ENCODE measurements at places on chromosomes 11 and 22.
A peak's percentile ranks its signal among the peaks of the same experiment; 100 is the strongest.

DNA sequence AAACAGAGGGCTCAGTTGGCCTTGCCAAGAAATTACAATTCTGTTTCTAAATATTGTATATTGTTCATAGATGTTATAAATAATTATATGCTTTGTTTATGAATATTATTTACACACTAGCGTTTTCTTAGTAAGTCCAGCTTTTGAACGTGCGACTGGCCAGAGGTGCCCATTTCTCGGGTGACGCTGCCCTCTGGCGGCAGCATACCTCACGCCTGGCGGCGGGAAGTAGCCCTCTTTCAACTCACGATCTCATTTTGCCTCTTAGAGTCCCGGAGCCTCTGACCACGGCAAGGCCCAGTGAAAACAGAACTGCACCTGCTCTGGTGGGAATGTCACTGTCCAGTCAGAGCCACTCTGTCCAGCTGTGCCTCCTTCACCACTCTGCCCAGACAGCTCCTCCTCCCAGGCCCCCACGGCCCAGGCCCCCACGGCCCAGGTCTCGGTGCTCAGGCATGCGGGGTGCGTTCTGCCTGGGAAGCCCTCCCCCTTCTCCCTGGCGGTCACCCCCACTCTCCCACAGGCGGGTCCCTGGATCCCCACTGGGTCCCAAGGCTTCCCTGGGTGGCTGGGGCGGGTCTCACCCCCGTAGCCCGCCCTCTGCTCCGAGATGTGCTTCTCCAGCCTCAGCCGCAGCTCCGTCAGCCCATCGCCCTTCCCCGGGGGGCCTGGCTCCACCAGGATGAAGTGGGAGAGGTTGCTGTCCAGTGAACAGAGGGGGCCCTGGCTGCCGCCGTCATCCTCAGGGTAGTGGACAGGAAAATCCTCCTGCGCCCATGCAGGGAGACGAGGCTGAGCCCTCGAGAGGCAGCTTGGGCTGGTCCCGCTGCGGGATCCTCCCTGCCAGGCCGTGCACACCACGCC lies 19.3 kb downstream of the TSSC4 start:
- peak; percentile 70 for DNase-seq

- no peak for DNase-seq
These were observed 135.5 kb downstream of the NOX4 start for GRCh38 chr11:89355646-89356045.

GRCh38 chr11:112856591-112856990 lies 104.6 kb upstream of the NCAM1 start:
- DNase-seq, result no peak

DNA sequence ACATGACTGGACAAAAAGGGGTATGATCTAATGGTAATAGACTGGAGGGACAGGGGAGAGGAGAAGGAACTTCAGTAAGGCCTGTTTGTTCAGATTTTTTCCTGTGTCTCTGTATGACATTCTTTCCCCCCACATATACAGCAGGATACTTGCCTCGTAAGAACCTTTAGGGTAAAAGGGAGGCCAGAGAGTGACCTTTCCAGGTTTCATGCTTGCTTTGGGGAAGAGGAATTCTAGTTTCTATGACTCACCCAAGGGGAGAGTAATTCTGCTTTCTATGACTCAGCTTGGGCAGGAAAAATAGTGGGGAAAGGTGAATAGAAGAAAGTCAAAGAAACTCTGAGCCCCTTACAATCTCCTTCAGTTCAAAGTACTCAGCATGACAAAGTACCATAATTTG lies 457.0 kb downstream of the DLG2 start:
- no peak for DNase-seq

- DNase-seq, result no peak
These were observed 26.4 kb downstream of the IGLL5 start for GRCh38 chr22:22913989-22914388.

GRCh38 chr11:47592251-47592650 lies 2.0 kb downstream of the C1QTNF4 start:
- DNase-seq, result no peak

DNA sequence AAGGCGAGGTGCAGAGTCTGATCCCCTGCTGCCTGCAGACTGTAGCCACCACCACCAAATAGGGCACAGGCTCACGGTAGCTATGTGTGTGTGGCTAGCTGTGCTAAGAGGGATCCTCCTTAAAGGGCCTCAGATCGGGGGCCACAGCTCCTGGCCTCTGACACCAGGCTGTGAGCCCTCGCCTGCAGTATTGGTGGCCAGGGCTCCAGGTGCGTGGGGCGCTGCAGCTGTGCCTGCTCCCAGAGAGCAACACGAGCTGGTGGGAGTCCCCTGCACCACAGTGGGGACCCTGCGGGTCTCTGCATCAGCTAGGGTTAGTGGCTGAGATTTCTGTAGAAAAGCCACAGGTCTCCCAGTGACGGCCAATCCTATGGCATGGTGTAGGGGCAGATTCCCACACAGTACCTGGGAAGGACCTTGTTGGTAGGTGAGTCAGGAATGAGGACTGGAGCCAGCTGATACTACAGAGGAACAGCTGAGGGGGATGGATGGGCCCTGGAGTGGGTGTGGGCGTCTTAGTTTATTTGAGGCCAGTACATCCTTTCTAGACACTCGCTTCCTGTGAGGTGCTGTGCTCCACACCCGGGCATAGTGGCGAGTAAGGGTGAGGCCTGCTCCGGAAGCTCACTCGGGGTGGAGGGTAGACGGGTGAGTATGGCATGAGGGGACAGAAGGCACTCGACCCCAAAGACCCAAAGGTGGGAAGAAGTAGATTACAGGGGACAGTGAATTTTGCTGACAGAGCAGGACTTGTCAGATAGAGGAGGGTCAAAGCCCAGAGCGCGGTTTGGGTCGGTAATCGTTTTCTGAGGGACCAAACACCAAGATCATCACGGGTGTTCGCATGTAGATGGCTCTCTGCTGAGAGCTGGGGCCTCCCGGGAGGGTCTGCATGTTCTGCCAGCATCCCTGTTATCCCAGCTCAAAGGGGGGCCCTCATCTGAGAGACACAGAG lies 212.5 kb downstream of the TBC1D22A start:
- no peak for DNase-seq

- DNase-seq, result no peak
These were observed 72.3 kb upstream of the SYN3 start for GRCh38 chr22:33130473-33130872.

- DNase-seq, result no peak
These were observed 78.3 kb downstream of the MICAL2 start for GRCh38 chr11:12188548-12189317.

DNA sequence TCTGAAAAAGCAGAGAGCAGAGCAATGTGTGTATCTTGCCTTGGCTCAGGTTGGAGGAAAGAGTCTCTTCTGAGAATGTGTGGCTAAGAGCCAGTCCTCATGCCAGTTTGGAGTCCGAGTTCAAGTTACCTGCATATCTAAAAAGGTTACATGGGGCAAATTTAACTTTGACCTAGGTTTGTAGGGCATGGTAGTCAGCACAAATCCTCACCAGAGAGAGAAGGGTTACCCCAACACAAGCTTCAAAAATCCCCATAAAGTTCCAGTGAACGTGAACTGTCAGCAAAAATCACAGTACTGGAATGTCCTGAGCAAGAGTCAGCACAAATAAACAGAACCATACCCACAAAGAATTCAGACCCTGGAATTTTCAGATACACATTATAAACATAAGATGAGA lies 13.8 kb downstream of the SDHD start:
- DNase-seq, result no peak

GRCh38 chr11:64251753-64252002 lies 348 bp downstream of the PLCB3 start:
- DNase-seq, result no peak

GRCh38 chr11:2862395-2863275 lies 22.9 kb downstream of the CDKN1C start:
- no peak for DNase-seq

DNA sequence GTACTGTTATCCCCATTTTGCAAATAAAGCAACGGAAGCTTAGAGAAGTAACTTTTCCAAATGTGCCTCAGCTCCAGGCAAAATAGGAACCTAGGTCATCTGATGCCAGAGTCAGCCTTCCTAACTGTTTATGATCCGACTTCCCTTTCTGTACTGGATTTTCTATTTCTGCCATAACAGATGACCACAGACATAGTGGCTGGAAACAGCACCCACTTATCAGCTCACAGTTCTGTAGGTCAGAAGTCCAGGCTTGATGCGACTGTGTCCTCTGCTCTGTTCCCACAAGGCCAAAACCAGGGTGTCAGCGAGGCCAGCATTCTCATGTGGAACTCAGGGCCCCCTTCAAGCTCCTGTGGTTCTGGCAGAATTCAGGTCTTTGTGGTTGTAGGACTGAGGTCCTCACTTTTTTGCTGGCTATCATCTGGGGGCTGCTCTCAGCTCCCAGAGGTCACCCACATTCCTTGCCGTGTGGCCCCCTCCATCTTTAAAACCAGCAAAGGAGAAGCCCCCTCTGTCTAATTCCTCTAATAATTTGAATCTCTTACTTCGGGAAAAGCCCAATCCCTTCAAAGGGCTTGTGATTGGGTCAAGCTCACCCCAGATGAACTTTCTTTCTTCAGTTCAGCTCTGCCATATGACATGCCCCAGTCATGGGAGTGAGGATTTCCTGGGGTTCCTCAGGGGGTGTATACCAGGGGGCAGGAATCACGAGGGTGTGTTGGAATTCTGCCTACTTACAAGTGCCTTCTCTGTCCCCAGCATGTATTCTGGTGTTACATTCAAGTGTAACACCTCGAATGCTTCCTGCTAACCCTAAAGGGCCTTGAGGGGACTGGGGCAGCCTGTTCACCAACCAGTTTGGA lies 15.3 kb downstream of the KCNJ5 start:
- DNase-seq, result no peak

- DNase-seq, result no peak
These were observed 33.5 kb upstream of the CRTAM start for GRCh38 chr11:122804796-122805195.

GRCh38 chr11:69442807-69443137 lies 38.7 kb upstream of the LINC01488 start:
- no peak for DNase-seq

DNA sequence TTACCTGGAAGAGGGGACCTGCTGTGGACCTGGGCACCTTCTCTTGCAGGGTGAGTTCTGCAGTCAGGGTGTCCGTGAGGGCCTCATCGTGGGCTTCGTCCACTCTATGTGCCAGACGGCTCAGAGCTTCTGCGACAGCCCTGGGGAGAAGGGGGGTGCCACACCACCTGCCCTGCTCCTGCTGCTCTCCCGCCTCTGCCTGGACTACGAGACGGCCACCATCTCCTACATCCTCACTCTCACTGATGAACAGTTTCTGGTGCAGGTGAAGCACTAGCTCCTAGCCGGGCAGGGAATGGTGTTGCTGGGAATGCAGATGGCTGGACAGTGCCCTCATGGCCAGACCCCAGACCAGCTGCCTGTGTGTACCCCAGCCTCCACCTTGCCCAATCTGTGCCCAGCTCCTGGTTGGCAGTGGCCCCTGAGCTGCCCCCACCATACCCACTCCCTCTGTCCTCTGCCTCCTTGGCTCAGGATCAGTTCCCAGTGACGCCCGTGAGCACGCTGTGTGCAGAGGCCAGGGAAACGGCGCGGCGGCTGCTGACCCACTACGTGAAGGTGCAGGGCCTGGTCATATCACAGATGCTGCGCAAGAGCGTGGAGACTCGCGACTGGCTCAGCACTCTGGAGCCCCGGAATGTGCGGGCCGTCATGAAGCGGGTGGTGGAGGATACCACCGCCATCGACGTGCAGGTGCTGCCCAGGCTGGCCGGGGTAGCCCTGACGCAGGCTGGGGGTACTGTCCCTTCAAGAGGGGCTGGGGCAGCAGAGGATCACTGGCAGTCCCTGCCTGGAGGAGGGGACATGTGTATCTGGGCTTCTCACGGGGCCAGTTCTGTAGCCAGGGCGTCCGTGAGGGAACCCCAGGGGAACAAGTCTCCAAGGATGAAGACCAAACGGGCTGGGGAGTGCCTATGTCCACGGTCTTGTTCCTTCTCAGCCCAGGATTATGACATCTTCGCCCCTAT lies 2.2 kb upstream of the TM7SF2 start:
- DNase-seq, result no peak

DNA sequence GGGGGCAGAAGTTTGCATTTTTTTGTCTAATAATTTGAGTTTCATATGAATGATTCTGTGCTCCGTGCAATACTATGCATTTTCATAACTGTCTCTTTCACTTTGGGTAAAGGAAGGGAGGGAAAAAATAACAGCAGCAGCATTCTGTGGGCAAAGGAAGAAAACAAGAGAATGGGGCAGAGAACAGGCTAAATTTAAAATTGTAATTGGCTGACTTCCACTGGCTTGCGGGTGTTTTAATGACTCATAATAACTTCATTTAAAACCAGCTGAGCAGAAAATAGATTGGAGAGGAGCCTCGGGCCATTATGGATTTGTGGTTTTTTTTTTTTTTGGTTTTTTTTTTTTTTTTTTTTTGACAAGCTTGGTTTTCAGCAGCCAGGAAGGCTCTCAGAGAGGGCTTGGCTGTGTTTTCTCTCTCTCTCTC lies 107.4 kb downstream of the ZBTB16 start:
- peak; percentile 23 for DNase-seq

- peak; percentile 19 for DNase-seq
These were observed 19.2 kb upstream of the SLC5A12 start for GRCh38 chr11:26741036-26741435.

DNA sequence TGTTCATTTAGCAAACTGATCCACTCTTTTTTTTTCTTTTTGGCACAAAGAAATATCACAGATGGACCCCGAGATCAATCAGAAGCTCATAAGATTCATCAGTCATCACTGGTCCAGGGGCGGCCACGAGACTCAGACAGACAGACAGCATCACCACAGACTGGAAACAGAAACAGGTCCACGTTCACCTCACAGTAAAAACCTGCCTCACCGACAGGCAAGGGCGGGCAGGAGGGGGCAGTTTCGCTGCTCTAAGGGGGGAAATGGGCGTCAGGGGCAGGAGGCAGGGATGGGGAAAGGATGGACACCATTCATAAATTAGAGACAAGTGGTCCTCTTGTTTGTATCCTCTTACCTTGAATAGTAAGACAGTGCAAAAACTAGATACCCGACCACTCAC lies 16.5 kb downstream of the CHST1 start:
- no peak for DNase-seq

DNA sequence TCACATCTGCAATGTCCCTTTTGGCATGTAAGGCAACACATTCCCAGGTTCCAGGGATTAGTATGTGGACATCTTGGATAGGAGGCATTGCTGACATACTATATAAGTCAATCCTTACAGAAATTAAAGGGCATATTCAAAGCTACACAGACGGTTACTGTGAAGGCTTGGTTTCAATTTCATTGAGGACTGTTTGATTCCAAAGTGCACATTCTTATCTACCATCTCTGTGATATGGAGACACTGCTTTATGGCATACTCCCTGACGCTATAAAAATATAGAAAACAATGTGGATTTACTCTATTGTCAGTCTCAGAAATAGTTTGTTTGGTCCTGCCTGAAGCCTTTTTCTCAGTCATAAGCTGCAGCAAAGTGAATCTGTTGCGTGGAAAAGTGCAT lies 1486.7 kb downstream of the FAM181B start:
- DNase-seq, result no peak

GRCh38 chr11:11297578-11297977 lies 55.5 kb downstream of the CSNK2A3 start:
- DNase-seq, result peak; percentile 42

DNA sequence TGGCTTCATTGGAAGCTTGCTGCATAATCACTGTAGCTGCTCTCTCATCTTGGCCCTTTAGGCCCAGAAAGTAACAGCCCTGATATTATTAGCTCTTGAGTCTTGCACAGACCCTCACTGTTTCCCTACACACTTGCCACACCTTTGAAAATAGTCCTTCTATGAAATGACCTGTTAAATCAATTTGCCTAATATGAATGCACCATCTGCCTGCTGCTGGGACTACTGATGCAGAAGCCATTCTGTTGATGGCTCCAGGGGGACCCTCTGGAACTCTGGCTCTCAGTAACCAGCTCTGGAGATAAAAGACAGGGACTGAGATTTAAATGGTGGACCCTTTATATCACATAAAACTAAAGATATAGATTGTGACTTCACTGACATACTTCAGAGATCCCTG lies 14.7 kb upstream of the AMPD3 start:
- DNase-seq, result no peak
